ENCODE measurements at places on chromosomes 4 and X.
A peak's percentile ranks its signal among the peaks of the same experiment; 100 is the strongest.

GRCh38 chr4:85756938-85757337 lies 282.0 kb downstream of the ARHGAP24 start:
- DNase-seq, result no peak

- DNase-seq, result no peak
Measured at GRCh38 chrX:2676794-2677675, 14.1 kb upstream of the CD99 start.

DNA sequence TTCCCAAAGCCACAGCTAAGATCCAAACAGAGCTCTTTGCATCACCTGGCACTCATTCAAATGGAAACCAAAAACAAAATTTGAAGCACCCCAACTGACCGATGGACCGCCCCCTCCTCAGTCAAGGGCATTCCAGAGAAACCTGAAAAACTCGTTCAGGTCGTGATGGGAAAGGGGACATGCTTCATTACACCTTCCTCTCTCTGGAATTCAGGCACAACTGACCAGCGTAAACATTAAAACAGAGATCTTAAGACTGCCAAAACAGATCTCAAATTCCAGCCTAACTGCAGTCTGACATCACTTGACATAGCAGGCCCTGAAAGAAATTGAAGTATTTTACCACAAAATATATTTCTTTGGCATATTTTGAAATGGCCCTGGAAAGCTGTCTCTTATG lies 28.5 kb downstream of the PTTG2 start:
- no peak for DNase-seq

DNA sequence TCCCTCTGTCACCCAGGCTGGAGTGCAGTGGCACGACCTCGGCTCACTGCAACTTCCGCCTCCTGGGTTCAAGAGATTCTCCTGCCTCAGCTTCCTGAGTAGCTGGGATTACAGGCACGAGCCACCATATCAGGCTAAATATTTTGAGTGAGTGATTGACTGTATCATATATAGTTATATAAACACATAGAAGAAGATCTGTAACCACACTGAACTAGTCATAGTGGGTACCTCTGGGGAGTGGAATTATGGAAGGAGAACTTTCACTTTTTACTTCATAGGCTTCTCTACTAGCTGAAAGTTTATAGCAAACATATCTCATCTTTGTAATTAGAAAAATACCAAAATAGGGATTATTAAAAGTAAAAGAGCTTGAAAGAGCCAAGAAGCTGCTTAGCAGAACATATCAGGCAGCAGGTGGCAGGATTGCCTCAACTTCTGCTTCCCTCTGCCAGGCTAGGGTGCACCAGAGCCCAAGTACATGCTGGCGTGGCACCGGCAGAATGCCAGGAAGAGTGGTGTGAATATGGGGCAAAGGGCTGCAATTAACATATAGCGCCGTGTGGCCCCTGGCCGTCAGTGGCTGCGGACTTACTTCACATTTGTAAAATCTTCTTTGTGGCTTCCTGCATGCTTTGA lies 39.5 kb upstream of the CD40LG start:
- peak; percentile 64 for DNase-seq

DNA sequence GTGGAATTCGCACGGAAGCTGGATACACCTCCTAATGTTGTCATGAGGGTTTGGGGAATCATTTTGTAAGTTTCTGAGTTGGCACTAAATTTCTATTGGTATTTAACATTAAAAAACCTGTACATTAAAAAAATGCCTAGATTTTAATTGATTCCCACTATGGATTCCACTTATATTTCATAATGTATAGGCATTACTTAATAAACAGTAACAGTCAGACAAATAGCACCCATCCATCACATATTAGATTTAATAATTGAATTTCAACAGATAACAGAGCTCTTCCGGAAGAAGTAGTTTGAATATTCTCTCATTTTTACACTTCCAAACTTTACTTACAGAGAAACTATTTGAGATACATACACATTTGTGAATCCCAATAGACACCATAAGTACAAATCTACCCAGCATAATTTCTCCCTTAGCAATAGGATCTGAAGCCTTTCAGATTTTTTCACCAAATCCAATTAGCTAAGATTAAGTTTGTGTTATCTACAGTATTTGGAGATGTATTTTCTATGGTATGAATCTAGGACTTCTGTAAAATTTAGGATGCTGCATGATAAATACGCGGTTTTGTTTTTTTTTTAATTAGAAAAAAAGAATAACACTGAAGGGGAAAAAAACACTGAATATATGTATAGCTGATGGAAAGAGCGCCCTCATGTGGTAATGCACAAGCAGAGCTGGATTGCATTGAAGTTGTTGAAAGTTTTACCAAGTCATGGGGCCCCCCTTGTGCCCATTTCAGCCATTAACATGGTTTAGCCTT lies 12.2 kb upstream of the ODAM start:
- DNase-seq, result no peak

GRCh38 chrX:153638436-153639176 lies 8.4 kb upstream of the DUSP9 start:
- DNase-seq, result no peak

DNA sequence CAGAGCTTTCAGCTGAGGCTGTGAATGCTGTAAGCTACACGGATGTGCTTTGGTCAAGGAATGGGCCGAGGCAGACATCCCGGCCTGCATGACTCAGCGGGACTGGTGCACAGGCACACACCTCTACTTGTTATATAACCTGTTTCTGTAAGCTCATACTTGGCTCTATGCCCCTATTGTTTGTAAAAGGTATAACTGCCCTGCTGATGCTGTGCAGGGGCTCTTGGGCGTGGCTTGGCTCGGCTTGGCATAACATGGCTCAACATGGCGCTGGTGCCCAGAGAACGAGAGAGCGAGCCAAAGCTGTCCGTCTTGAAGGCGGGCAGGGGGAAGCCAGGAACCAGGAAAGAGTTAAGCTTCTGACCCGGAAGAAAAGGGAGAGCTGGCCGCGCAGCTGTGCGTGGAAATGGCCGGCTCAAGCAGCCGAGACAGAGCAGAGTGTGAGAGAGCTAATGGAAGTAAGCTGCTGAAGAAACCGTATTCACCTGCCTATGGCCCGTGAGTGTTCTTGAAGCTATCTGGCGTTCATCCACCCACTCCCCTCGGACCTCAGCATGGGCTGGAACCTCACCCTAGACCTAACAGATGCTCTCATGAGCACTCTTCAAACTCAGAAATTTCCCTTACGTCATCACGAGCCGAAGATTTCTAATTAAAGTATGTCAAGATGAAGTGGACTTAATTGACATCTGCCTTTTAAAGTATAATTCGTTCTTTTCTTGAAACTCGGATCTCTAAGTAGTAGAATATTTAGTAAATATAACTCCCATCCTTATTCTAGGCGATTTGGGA lies 286.3 kb upstream of the AGA start:
- DNase-seq, result no peak

- DNase-seq, result no peak
Measured at GRCh38 chrX:149371986-149372385, 133.1 kb downstream of the IDS start.

All from CD4-positive, alpha-beta T cell treated with Interferon alpha-2 for 1 hour (primary cell).